NCI-H748 treated with DMSO at 0.1 percent for 48 hours (cell line): ENCODE measurements at places on chromosomes 7 and 10.

- no peak for DNase-seq
Observed at GRCh38 chr10:3376631-3377030, 204.0 kb upstream of the PITRM1 start.

GRCh38 chr7:9231630-9232121 lies 798.3 kb downstream of the NXPH1 start:
- peak; percentile 86 for DNase-seq

- DNase-seq: no peak
Observed at GRCh38 chr7:157611341-157611740, 274.5 kb downstream of the DNAJB6 start.

- no peak for DNase-seq
Observed at GRCh38 chr10:81303656-81304055, 571.3 kb upstream of the NRG3 start.

GRCh38 chr10:121536310-121536913 lies 61.8 kb downstream of the FGFR2 start:
- DNase-seq: no peak
